ENCODE measurements at places on chromosomes 5 and 9. TPM values are rescaled to one million over a fixed set of nuclear protein-coding genes. Genes with fewer than 3 reads are reported as not detected.

The DHFR gene
- total RNA-seq: 6.8 TPM

The CD274 gene
- total RNA-seq: 1.9 TPM

The LHX3 gene
- total RNA-seq: not detected

The TAF11L11 gene
- total RNA-seq: not detected

GRCh38 chr5:11620172-11620571 lies 284.1 kb downstream of the CTNND2 start:
- DNase-seq: no peak

- DNase-seq: no peak
These were observed 302.4 kb upstream of the PANK3 start for GRCh38 chr5:168881427-168882149.

DNA sequence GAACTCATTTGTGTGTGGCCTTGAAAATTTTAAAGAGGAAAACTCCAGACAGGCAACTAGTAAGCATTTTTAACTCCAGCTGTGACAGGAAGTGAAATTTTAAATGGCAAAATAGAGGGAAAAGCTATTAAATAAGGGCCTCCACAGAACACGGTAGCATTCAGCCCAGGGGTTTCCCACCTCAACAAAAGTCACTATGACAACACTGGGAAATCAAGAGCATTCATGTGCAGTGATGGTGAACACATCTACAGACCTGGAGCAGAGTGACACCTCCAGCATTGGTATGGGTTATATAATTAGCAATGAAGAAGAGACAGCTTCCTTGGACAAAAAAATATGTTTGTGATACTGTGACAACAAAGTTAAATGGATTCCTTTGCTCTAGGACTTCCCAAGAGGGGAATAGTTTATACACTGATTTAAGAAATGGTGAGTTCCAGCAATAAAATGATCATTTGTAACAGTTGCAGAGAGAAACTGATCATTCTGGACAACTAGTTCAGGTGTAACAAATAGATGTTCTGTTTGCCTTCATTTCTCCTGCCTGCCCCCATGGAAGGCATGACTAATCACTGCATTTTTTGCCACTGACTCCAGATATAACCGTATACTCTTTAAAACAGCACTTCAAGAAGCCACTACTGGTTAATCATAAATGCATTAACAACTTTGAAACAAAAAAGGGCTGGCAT lies 93.3 kb upstream of the SLC44A1 start:
- no peak for DNase-seq

- DNase-seq: no peak
These were observed 155.4 kb downstream of the FSTL4 start for GRCh38 chr5:133456933-133457402.

DNA sequence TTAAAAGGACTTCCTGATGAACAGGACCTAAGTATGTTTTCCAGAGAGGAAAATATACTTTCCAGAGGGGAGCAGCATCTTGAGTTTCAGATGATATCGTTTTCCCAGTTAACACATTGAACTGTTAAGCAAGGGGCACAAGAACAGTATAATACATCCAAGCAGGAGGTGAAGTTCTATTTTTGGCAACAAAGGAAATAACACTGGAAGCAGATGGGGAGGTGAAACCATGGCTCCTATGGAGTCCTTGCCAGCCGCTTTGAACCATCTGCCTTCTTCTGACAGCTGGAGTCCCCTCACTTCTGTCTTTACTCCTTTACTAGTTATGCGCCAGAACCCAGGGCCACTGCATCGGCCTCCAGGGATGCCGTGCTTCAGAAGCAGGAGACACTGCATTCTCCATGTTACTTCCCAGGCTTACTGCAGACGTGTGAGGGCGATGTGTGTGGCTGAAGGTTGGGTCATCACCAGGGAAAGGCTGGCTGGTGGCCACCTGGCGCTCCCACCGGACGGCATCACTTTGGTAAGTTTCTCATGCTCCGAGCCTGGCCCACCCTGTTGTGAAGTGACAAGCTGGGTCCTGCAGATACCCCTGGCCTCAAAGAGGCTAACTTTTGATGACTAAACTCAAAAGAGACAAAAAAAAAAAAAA lies 77.8 kb downstream of the TTLL11 start:
- no peak for DNase-seq

DNA sequence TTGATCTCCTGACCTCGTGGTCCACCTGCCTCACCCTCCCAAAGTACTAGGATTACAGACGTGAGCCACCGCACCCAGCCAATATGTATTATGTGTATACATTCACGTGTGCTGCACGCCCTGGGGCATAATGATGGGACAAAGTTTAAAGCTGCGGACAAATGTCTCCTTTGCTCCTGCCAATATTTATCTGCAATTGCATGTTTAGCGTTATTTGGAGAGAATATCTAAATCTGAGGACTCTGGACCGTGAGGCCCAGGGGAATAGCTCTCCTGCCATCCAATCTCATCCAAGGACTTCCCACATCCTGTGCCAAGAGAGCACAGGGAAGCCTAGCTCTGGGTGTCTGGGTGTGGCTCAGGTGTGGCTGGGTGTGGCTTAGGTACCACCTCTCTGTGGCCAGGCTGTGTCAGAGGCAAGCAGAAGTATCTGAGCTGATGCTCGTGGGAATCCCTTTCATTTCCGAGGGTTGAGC lies 6.9 kb upstream of the BOD1 start:
- no peak for DNase-seq

DNA sequence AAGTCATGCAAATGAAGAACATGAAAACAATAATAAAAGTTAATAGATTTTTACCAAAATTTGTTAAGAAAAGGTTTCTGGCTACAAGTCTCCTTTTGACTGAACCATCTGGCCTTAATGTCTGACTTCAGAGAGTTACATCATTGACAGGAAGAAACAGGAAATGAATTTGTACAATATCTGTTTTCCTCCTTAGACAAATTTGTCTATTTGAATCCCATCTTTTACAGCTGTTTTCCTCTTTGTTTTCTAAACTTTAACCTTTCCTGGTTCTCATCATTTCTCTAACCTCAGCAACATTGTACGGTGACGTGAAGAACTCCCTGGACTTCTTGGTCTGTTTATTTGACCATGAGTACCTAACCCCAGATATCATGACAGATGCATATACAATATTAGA lies 567.5 kb upstream of the RIOK2 start:
- DNase-seq: no peak

GRCh38 chr5:39570403-39571027 lies 145.7 kb upstream of the DAB2 start:
- DNase-seq: no peak

GRCh38 chr5:156815988-156816599 lies 34.0 kb upstream of the PPP1R2B start:
- no peak for DNase-seq

- DNase-seq: no peak
These were observed 10.4 kb upstream of the SLC30A5 start for GRCh38 chr5:69083412-69083811.

DNA sequence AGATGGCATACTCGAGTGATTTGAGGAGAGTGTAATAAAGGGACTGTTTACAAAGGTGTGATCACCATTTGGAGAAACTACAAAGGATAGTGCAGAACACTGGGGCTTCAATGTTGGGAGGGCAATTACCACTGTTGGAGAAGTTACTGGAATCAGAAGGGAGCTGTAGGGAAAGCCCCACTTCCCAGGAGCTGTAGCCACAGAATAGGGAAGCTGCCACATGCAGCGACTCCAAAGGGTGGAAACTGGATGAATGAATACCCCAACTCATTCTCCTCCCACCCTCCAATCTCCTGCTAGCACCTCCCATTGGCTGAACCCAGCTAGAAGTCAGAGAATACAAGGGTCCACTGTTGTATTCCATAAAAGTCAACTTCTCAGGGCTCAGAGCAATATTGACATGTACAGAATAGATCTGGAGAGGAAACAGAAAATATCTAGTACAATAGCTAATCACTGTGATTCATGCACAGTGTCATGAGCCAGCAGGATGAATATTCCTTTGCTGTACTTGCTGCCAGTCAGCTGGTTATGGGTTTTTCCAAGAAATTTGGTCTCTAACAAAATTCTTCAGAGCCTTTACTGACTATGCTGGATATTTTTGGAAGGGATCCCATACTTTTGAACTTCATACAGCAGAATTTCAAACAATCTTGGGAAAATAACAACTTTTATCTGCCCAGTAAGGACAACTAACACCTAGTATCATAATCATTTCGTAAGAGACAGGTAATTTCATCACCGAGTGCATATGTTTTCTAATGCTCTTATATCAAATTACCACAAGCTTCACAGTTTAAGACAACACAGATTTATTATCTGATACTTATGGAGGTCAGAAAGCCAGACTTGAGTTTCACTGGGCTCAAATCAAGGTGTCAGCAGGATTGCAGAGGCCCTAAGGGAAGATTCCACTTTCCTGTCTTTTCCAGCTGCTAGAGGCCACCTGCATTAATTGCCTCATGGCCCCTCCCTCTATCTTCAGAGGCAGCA lies 39.6 kb downstream of the PDCD1LG2 start:
- DNase-seq: no peak

DNA sequence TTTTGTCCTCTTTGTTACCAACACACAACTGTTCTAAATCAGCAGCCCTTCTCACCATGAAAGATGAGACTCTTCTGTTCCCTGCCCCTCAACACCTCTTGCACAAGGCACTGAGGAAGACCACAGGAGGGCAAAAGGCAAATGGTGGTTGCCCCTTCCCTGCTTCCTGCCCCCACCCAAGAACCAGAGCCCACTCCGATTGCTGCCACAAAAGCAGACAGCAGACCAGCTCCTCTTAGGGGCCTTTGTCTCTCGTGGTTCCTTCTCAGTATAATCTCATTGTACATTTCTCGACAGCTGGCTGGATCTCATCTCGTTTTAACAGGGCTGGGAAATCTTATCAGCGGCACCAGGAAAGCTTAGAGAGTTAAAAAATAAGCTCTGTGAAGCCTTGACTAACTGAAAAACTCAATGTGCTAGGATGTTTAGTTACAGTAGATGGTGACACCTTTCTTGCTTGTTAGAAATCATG lies 1.1 kb downstream of the MVB12B start:
- no peak for DNase-seq

DNA sequence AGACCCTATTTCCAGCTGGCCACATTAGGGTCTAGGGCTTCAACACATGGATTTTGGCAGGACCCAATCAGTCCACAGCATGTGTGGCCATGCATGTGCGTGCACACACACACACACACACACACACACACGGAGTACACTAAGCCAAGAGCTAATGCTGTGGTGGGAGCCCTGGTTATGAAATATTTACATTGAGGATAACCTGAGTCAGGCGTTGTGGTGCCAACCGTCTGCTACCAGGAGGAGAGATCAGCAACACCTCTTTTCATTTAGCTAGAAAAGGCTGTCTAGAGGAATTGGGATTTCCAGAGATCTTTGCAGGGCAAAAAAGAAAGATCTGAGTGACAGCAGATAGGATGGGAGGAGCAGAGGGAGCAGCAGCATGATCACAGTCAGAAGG lies 141.5 kb downstream of the TRPM3 start:
- no peak for DNase-seq

DNA sequence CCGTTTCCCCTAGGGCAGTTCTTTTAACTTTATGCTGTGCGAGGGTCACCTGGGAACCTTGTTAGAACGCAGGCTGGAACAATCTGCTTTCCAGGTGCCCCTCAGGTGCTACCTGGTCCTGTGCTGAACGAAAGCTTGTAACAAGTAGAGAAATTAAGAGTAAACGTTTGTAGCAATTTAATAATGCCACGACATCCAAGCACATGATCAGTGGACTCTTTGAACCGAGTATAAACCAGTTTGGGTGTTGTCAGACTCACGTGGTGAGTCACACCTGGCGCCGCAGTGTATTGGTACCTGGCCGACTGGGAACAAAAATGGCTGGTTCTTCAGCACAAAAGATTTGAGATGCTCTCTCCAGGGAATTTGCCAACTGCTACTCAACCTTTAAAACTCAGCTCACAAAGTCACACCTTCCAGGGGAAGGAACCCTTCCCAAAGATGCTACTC lies 926 bp upstream of the MYO10 start:
- peak; percentile 73 for DNase-seq

Data from prostate gland (tissue), 2 donors.